Activated naive CD8-positive, alpha-beta T cell treated with anti-CD3 and anti-CD28 coated beads, Interleukin-2, amount 50 U/mL, for 24 hours (primary cell): ENCODE measurements at places on chromosomes 6 and 20.

GRCh38 chr6:31545291-31545690, 1.1 kb downstream of the ATP6V1G2 start:
- H3K27ac ChIP-seq: peak overlapping the region; percentile 10
- H3K4me3 ChIP-seq: no peak overlapping the region
- peaks cover 61% of the 10 kb centered on the region for H3K4me1 ChIP-seq
- peaks cover 23% of the 10 kb centered on the region for H3K36me3 ChIP-seq

- no peak for DNase-seq
- no peak overlapping the region for H3K27ac ChIP-seq
- H3K4me3 ChIP-seq: no peak overlapping the region
- H3K27me3 ChIP-seq: peaks cover 5% of the 10 kb centered on the region
- no peaks in the 10 kb centered on the region for H3K4me1 ChIP-seq
- H3K36me3 ChIP-seq: no peaks in the 10 kb centered on the region
Measured at GRCh38 chr20:61205769-61206168, 46.3 kb upstream of the CDH4 start.

DNA sequence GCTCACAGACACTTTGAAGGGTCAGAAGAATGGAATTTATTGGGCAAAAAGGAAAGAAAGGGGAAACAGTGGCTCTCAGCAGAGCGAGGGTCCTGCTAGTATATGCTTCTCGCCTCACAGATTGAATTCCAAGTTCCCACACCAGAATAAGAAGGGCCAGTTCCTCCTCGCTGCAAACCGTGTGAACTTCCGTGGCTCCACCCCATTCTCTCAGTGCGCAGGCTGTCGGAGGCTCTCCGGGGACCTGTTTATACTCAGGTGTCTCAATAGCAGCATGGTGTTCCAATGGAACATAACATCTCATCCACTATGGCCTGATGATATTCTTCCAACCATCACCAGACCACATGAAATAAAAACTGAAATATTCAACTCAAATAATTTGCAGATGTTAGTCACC, 4.6 kb downstream of the SAMD3 start:
- no peaks in the 10 kb centered on the region for H3K36me3 ChIP-seq
- H3K4me1 ChIP-seq: peaks cover 68% of the 10 kb centered on the region
- no peaks in the 10 kb centered on the region for H3K27me3 ChIP-seq
- no peak for DNase-seq
- H3K27ac ChIP-seq: peak overlapping the region; percentile 69

GRCh38 chr20:5602346-5602745, 147.9 kb upstream of the SHLD1 start:
- H3K4me3 ChIP-seq: no peak overlapping the region
- H3K27ac ChIP-seq: no peak overlapping the region
- H3K36me3 ChIP-seq: peaks cover 30% of the 10 kb centered on the region
- H3K4me1 ChIP-seq: peaks cover 50% of the 10 kb centered on the region

DNA sequence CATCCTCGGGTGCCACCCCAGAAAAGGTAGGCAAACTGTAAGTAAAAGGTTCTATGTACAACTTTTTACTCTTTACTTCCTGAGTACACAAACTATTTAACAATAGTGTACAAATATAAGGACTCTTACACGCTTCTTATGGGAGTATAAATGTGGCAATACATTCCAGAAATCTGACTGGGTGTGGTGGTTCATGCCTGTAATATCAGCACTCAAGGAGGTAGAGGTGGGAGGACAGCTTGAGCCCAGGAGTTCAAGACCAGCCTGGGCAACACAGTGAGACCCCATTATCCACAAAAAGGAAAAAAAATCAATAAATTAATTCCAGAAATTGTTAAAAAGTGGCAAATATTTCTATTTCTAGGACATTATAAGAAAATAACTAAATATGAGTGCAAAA, 48.9 kb downstream of the PIGU start:
- peaks cover 15% of the 10 kb centered on the region for H3K36me3 ChIP-seq
- H3K27ac ChIP-seq: no peak overlapping the region
- no peak overlapping the region for H3K4me3 ChIP-seq
- DNase-seq: no peak
- H3K4me1 ChIP-seq: peaks cover 7% of the 10 kb centered on the region

- DNase-seq: no peak
- no peak overlapping the region for H3K27ac ChIP-seq
- no peak overlapping the region for H3K4me3 ChIP-seq
- H3K36me3 ChIP-seq: peaks cover 42% of the 10 kb centered on the region
- peaks cover 44% of the 10 kb centered on the region for H3K4me1 ChIP-seq
Measured at GRCh38 chr6:144181639-144182038, 31.3 kb downstream of the STX11 start.

DNA sequence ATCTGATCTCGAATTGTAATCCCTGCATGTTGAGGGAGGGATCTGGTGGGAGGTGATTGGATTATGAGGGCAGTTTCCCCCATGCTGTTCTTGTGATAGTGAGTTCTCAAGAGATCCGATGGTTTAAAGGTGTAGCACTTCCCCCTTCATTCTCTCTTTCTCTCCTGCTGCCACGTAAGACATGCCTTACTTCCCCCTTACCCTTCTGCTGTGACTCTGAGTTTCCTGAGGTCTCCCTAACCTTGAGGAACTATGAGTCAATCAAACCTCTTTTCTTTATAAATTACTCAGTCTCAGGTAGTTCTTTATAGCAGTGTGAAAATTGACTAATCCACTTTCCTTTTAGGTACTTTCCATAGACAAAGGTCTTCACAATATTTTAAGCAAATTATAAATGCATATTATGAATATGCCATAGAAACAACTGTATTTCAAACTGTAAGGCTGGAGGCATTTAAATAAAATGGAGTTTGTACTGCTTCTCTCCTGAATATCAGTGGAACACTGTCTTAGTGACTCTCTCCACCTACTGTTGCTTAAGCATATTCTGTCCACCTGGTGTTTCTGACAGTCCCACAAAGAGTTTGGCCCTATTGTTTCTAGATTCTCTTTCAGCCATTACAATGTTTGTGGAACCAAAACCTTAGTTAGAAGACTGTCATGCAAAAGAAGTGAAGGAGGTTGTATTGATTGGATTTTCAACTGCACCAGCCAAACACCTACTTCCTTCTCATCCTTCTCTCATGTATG, 24.3 kb upstream of the IL17A start:
- peak; percentile 36 for DNase-seq
- peak overlapping the region; percentile 96 for H3K27ac ChIP-seq
- H3K27me3 ChIP-seq: peaks cover 21% of the 10 kb centered on the region

- peaks cover 33% of the 10 kb centered on the region for H3K4me1 ChIP-seq
- H3K4me3 ChIP-seq: no peak overlapping the region
- H3K27ac ChIP-seq: no peak overlapping the region
Measured at GRCh38 chr6:159678574-159678973, 14.5 kb downstream of the SOD2 start.

- H3K36me3 ChIP-seq: peaks cover 43% of the 10 kb centered on the region
- no peak overlapping the region for H3K4me3 ChIP-seq
- H3K4me1 ChIP-seq: peaks cover 76% of the 10 kb centered on the region
- no peaks in the 10 kb centered on the region for H3K27me3 ChIP-seq
- no peak for DNase-seq
- no peak overlapping the region for H3K27ac ChIP-seq
Measured at GRCh38 chr20:21322083-21322710, 19.1 kb downstream of the XRN2 start.

GRCh38 chr6:80366051-80366450, 259.6 kb downstream of the BCKDHB start:
- no peak overlapping the region for H3K4me3 ChIP-seq
- no peaks in the 10 kb centered on the region for H3K27me3 ChIP-seq
- H3K36me3 ChIP-seq: no peaks in the 10 kb centered on the region
- no peak overlapping the region for H3K27ac ChIP-seq

DNA sequence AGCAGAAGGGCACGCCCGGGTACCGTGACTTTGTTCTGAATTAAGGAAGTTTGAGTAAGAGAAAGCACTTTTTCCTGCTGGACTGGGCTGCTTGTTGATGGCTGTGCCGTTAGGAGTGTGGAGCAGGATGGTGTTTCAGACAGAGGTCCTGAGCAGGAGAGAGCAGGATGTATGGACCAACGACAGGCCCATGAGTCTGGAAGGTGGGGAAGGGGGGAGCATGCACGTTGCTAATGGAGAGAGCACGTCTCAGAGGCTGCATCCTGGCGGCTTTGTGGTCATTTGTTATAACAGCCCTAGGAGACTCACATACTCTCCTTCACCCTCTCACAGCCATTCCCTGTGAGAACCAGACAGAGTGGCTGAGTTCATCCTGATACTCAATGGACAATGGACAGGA, 56.8 kb downstream of the PHACTR3 start:
- no peak overlapping the region for H3K4me3 ChIP-seq
- peaks cover 10% of the 10 kb centered on the region for H3K27me3 ChIP-seq
- H3K36me3 ChIP-seq: peaks cover 5% of the 10 kb centered on the region
- no peaks in the 10 kb centered on the region for H3K4me1 ChIP-seq
- no peak overlapping the region for H3K27ac ChIP-seq

DNA sequence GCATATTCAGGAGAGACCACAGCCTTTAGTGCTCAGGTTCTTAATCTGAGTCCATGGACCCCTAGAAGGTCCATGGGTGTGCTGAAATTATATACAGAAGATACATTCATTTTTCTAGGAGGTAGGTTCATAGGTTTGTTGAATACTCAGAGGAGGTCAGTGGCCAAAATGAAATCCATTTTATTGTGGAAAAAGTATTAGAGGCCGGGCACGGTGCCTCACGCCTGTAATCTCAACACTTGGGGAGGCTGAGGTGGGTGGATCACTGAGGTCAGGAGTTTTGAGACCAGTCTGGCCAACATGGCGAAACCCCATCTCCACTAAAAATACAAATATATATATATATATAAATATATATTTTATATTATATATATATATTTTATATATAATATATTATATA, 9.0 kb upstream of the UST start:
- H3K27ac ChIP-seq: no peak overlapping the region
- peaks cover 5% of the 10 kb centered on the region for H3K4me1 ChIP-seq
- no peak for DNase-seq
